ENCODE measurements at places on chromosomes 4 and X.

- DNase-seq, result no peak
These were observed 160.0 kb upstream of the PDE5A start for GRCh38 chr4:119788349-119789266.

GRCh38 chrX:129813662-129814368 lies 29.9 kb downstream of the ZDHHC9 start:
- no peak for DNase-seq

- no peak for DNase-seq
These were observed 12.0 kb downstream of the TMSB4X start for GRCh38 chrX:12986886-12987285.

- DNase-seq, result peak; percentile 24
These were observed 768 bp downstream of the MID2 start for GRCh38 chrX:107826238-107827029.

GRCh38 chr4:40875507-40876150 lies 125.9 kb downstream of the NSUN7 start:
- no peak for DNase-seq

- DNase-seq, result no peak
These were observed 94.1 kb upstream of the HPRT1 start for GRCh38 chrX:134365904-134366303.

GRCh38 chrX:25015486-25016360 lies at the start of gene ARX:
Gene ARX (minus strand): TSS chrX:25015965. CDS start chrX:25015737, 228 bp downstream.
- no peak for DNase-seq

- no peak for DNase-seq
These were observed 388.6 kb downstream of the PABPC4L start for GRCh38 chr4:133812954-133813353.

DNA sequence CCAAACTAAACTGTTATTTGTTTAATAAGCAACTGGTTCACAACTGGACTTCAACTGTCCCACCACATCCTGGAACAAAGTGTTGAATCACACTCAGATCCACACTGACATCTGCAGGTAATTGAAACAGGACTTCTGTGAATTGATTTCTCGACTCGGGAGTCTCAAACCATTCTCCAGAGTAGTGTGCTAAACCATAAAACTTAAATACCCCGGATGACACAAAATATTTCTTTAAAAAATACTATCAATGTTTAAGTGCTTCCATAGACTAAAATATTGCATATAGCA lies 95.4 kb upstream of the PLAC1 start:
- DNase-seq, result no peak

DNA sequence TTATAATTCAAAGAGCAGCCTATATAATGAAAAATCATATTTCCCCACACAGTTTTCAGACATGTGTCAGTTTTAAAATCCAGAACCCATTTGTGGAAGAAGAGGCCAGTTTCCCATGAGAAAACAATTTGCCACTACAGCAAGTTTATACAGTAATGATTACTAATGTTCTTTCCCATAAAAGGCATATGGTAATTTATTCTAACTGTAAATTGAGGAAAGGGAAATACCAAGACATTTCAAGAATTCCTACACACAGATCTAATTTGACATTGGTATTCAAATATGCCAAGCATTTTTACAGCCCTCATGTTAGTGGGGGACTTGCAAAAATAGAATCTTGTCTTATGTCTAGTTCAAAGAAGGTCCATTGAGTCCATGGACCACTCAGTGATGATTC lies 1368.6 kb downstream of the FSTL5 start:
- DNase-seq, result no peak

DNA sequence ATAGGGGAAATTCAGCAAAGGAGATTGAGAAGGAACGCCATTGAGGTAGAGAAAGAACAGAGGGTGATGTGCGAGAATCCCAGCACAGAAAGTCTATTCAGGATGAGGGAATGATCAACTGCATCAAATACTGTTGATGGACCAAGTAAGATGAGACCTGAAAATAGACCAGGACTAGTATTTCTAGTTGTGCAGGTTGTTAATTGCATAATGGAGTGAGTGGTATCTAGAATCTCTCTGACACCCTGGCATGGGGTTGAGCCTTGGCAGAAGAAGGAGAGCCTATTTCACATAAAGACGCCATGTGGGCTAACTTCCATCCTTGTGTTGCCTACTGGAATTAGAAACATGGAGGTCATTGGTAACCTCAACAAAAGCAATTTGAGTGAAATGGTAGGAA lies 135.6 kb downstream of the TMEM164 start:
- no peak for DNase-seq

DNA sequence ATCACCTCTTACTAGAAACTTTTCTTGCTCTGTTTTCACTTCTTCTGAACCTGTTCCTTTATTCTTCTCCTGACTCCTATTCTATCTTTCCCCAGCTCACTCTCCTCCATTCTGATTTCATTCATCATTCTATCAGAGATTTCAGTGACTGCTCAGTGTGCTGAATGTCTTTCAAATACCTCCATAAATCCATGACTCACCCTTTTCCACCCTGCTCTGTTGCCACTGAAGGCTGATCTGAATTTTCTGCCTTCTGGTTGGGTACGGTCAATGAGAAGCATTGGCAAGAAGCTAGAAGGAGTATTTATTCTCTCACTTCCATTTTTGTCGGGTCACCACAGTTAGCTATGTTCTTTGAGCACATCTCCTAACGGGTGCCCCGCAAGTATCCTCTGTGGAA lies 265.9 kb downstream of the CBLL2 start:
- DNase-seq, result no peak

DNA sequence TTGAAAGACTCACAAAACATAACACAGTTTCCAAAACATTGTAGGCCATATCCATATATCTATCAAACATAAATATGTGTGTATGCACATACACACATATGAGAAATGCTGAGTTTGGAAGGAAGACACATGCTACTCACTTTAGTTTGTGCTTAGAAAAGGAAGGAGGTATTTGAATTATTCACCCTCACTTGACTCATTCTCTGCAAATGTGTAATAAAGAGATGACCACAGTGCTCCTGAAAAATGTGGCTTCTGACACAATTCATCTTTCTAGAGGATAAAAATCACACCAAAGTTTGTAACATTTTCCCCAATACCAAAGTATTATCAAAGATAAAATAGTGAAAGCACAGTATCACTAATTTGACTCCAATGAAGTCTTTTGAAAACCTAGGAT lies 950.1 kb downstream of the FAT4 start:
- no peak for DNase-seq

DNA sequence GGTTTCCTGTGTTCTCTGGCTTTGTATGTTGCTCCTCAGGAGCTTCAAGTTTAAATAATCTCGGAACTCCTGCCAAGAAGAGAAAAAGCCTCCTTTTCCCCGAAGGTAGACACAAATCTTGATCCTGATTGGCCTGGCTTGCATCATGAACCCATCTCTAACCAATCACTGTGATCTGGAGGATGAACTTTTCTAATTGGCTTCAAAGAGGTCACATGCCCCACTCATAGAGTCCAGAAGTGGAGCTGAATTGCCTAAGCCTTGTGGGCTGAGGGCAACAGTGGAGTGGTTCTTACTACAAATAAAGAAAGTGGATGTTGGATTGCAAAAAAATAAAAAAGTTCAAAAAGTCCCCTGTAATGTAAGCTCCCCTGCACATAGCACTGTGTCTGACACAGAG lies 245.9 kb downstream of the MID1IP1 start:
- no peak for DNase-seq

DNA sequence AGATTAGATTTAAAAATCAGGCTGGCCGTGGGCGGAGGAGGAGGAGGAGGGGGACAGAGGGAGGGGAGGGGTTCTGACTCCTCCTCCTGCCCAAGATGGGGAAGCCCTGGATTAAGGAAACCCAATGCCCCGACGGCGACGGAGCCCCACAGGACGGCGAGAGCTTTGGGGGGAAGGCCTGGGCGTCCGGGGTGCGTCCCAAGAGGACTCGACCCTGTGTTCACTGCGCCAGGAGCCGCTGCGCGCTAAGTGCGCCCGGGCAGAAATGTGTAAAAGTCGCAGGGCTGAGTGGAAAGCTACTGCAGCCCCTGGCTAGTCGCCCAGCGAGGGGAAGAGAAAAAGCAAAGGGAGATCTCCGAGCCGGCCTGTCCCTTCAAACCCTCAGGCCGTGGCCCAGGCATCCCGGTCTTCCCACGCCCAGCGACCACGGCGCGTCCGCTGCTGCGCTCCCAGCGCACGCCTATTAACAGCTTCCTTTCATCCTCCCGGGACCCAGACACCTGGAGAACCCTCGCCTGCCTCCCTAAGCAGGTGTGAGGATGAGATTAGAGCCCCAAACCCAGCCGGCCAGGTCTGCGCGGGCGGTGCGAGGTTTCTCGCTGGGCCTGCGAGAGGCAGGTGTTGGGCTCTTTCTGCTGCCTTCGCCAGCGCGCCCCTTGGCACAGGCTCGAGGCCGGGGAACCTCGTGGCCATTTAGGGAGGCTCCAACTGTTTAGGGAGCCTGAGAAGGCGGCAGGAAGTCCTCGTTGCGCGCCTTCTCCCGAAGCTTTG lies 1.4 kb upstream of the RPS6KA3 start:
- DNase-seq, result no peak

- DNase-seq, result no peak
These were observed 16.9 kb upstream of the TMSB4X start for GRCh38 chrX:12958059-12958458.

DNA sequence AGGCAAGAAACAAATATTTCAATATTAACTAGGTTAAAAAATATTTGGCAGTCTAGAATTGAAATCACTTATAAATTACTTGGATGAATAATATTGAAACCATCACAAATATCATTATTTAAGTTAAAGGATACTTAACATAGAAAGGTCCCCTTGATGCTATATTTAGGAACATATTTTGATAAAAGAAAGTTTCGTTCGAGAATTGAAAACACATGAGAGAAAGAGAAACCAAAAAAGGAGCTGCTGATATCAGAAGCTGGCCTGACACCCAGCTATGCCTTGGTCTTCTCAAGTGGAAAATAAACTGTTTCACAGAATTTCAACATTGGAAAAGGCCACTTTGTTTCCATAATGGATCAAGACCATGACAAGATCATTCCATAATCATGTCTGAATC lies 762.4 kb downstream of the DMD start:
- no peak for DNase-seq

DNA sequence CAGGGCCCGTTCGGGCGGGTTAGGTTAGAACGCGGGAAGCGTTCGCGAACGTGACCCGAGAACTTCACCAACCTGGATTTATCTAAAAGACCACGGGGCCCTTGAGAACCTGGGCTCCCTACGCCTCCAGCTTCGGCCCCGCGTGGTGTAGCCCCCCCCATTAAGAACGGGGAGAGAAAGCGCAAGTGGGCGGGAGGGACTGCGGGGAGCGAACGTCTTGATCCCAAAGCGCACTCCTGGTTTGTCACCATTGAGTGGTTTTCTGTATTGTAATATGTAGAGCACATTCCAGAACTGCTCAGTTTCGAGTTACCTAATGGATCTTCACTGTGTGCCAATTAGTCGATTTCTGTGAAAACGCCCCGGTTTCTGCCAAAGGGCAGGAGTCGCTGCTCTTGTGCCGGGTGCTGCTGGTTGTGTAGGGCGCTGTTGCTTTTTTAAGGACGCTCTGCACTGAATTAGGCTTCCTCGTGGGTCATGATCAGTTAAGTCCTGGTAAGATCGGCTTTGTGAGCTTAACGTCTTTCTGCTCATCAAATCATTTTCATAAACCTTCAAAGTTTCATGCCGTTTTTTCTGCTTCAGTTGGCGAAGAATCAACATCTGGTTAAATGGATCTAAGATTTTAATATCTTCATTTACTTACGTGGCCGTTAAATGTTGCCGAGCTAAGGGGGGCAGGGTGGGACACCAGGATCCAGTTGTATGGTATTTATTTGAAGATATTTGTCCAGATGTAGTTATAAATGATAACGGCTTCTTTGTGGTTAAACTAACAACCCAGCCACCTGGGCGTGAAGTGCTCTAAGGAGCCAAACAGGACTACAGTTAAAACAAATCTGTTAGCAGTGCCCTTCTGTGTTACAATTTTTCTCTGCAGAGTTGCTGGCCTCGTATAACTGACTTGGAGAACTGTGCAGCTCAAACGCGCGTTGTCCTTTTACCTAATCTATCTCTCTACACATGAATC lies 809 bp downstream of the MND1 start:
- peak; percentile 61 for DNase-seq

GRCh38 chrX:11992271-11992670 lies 146.0 kb upstream of the FRMPD4 start:
- DNase-seq, result no peak

DNA sequence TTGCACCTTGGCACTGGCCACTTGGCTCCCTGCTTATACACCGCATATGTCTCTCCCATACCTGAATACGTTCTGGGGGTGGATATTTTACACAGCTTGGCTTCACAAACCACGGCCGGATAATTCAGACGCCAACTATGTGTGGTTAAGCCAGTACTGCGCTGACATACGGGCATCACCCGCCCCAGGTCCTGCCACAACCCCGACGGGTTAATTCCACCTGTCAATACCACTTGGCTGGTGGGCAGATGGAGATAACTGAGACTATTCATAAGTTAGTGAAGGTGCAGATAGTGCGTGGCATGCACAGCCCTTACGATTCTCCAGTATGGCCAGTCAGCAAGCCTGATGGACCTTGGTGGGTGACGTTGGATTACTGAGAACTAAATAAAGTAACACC lies 696.3 kb upstream of the AGA start:
- DNase-seq, result no peak

- no peak for DNase-seq
These were observed 677.5 kb downstream of the DMD start for GRCh38 chrX:32533848-32534247.

DNA sequence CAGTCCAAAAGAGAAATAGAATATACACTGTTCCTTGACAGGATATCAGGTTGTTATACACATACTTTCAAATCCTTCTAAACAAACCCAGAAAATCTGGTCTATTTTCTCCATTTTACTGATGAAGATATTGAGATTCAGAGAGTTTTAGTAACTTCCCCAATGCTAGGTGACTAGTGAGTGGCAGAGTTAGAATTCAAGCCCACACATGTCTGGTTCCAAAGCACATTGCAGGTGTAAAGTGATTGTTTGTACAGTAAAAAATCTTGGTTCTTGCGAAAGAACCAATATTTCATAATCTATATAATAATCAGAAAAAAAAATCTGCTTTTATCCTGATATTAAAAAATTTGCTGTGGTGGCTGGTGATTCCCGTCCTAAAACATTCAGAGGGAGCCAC lies 39.5 kb upstream of the EMCN start:
- DNase-seq, result no peak

Data from HS-27A (cell line).